Fibroblast of skin of abdomen (primary cell): ENCODE measurements at places on chromosomes 7 and 10.
A peak's percentile ranks its signal among the peaks of the same experiment; 100 is the strongest.

DNA sequence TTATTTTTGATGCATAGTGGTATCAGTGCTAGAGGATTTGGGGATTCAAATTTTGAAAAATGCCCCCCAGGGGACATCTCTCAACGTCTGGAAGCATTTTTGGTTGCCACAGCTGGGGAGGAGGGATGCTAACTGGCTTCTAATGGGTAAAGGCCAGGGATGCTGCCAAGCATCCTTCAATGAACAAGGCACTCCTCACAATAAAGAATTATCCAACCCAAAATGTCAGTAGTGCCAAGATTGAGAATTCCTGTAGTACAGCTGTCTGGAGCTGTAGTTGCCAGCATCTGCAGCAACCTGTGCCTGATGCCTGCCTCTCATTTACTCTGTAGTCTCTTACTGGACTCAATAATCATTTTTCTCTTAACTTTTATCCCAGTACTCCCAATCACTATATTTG is 53.5 kb downstream of the SEPTIN7 start:
- DNase-seq: no peak

- DNase-seq: peak; percentile 44
These were observed 1.5 kb upstream of the C10orf95 start for GRCh38 chr10:102452672-102453340.

DNA sequence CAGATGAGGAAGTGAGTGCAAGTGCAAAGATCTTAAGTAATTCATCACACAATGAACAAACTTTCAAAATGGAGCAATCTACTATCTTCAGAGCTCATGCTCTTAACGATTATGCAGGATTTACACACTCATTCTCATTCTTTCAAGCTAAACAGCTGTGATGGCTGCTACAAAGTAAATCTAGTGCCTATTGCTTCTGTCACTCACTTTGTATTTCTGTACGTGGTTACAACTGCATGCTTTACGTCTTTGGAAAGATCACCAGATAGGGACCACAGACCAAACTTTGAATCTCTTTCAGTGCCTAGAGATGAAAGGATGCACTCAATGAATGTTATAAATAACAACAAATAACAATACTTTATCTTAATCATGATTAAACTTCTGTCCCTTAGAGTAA is 194.6 kb downstream of the MAGI2 start:
- no peak for DNase-seq

DNA sequence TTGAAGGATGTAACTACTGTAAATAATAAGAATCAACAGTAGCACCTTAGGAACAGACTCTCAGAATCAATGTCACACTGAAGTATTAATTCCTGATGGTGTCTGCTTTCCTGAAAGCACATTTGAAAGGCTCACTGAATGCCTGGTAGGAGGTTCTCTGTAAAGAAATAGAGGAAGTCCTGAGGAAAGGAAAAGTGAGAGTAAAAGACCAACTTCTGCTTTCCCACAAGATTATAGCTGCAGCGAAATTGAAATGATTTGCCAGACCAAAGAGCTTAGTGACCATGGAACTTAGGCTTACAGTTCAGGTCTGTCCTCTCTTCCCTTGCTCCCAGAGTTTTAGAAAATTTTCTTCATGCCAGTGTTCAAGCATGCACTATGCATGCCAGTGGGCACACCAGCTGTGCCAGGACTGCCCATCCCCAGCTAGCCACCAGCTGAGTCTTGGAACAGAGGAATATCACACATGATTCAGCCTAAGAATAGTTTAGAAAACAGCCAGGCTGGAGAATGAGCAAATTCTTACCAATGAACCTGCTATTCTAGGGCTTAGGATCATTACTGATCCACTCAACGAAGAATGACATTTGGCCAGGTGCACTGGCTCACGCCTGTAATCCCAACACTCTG is 123.2 kb downstream of the HERPUD2 start:
- DNase-seq: no peak

GRCh38 chr10:17427201-17427600 is 27.2 kb downstream of the ST8SIA6 start:
- no peak for DNase-seq

DNA sequence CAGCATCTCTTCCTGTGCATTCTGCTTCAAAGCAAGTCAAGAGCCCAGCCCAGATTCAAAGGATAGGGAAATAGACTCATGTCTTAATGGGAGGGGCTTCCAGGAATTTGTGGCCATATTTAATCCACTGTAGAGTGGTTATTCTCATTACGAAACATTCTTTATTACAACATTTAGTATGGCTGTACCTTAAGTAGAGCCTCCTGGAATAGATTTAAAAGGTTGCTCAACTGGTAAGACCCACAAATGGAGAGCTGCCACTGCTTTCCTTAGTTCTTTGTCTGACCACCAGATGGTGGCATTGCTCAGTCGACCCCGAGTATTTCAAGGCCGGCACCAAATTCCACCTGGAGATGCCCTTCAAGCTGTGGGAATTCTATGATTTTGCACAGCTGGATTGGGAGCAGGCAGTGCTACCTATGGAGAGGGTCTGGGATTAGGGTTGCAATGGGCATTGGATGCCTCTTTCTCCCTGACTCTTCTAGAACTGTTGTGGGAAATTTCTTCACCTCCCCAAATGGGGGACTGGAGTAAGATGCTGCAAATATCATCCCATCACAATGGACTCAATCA is 102.2 kb downstream of the RBM20 start:
- DNase-seq: peak; percentile 69

DNA sequence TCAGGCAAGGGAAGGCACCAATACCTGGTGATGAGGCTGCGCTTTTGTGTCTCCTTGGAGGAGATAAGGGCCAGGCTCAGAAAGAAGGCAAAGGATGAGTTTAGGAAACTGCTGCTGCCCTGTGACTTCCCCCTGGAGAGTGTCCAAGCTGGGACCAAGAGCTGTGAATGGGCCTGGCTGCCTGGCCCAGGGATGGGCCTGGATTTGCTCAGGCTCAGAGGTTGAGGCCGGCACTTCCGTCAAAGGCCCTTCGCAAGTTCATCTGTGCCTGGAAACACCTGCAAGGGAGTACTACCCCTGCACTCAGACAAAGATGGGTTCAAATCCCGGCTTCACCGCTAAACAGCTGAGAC is 50.5 kb upstream of the NANOS1 start:
- DNase-seq: no peak

DNA sequence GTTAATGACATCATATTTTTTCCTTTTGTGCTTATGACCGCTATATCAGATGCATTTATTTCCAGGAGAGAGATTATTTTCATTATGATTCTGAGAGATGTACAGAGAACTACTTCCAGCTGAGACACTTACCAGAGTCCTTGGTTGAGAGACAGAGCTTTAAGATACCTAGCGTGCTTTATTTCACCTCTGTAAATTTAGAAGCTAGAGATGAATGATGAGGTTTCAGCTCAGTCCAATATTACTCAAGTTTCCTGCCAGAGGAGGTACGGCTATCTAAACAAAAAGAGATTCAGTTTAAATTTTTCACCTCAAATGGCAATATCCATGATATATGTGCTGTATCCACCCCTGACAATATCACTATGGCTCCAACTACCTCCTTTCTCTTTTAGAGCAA is 182.6 kb upstream of the FAM3C start:
- no peak for DNase-seq

DNA sequence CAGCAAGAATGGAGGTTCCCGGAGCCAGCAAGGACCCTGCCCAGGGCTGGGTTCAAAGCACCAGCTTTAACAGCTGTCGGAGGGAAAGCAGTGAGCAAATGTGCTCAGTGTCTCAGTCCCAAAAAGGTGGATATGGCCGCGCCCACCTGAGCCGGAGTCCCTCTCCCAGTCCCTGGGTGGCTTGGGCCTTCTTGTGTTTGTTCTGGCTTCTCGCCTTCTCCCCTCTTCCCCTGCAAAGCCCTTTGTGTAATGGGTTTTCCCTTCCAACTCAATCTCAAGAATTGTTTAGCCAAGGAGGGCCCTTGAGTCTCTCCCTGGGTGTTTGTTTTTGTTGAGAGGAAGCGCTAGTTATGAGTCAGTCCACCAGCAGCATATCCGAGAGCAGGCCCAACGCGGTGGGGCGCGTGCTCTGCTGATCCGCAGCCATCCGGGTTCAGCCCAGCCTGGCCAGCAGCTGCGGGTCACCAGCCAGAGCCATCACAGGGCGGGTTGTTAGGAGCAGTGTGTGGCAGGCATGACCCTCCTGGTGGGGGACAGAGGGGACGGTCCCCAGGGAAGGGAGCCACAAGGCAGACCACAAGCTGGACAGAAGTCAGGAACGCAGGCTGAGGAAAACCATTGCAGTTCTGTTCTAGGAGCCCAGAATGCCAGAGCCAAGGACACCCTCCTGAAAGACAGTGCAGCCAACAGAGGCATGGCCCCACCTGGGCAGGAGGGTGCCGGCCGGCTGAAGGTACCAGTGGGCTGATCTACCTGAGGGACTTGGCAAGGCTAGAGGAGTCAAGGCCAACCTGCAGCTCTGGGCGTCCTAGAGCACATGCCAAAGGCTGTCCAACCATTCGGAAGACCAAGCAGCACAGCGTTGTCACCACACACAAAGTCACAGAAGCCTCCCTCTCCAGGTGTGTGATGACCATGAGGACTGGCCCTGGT is 21.3 kb downstream of the CALML3 start:
- peak; percentile 37 for DNase-seq

GRCh38 chr10:30765616-30766015 is 136.1 kb upstream of the LYZL2 start:
- DNase-seq: peak; percentile 50

DNA sequence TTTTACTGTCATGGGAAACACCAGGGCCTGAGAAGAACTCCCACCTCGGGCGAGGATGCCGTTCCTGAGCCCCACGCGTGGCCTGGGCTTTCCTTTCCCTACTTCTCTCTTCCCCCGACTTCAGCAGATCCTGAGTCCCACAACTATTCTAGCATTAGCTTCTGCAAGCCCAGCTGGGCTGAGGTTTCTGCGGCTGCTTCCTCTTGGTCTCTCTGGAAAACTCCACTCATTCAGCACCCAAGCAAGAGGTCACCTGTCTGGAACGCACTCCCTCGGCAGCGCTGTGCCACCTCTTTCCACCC is 761 bp upstream of the DOCK1 start:
- DNase-seq: no peak

GRCh38 chr10:90028312-90028711 is 326.9 kb downstream of the KIF20B start:
- DNase-seq: no peak

GRCh38 chr10:17001961-17002749 is 127.5 kb downstream of the CUBN start:
- peak; percentile 96 for DNase-seq

DNA sequence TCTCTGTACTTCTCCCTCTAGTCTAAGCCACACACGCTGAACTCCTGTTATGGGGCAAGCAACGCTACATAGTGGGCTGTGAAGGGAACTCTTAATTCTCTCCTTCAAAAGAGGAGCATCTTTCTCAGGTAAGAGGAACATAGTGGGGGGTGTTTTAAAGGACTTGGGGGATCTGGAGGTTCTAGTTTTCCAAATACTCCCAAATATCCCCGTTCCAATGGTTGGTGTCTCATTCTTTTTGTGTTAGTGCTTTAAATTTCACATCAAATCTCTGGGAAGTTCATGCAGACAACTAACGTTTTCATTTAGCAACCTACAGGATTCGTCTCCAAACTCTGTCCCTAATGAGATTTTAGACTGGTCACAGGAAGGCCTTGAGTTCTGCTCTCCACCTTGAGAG is 12.4 kb upstream of the WDR86 start:
- DNase-seq: no peak

DNA sequence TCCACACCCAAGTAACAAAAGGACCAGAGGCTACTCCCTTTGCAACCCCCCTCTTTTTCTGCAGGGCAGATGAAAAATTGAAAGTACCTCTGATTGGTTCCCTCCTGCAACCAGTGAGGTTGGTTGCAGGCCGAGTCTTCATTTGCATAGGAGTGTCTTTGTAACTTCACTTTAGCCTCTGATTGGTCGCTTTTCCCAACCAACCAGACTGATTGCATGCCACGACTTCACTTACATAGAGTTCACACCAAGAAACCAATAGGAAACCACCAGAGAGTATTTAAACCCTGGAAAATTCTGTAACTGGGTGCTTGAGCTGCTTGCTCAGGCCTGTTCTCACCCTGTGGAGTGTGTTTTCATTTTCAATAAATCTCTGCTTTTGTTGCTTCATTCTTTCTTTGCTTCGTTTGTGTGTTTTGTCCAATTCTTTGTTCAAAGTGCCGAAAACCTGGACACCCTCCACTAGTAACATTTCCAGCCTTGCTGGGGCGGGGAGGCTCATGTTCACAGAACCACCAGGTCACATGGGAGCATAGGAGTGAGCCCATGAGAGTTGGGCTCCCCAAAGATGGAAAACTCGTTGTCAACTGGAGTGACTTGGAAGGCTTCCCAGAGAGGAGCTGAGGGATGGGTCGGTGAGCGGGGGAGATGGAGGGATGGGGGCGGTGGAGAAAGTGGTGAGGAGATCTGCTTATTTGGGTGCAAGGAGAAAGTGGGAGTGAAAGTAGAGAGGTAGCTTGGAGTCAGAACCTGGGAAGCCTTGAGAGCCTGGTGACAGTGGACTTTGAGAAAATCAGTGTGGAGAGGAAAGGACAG is 223.6 kb downstream of the GFRA1 start:
- no peak for DNase-seq

DNA sequence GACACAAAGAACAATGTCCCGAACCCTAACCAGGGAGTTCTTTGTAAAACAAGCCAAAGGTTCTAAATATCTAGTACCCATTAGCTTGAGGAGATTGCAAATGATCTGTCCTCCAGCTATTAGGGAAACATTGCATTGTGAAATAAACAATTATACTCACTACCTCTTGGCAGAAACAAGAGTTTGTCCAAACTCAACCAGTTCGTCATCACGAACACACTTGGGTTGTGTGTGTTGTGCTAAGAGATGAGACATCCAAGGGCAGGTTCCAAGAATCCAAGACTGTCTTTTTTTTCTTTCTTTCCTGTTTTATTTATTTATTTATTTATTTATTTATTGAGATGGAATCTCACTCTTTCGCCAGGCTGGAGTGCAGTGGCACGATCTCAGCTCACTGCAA is 793.1 kb upstream of the AUTS2 start:
- DNase-seq: no peak

DNA sequence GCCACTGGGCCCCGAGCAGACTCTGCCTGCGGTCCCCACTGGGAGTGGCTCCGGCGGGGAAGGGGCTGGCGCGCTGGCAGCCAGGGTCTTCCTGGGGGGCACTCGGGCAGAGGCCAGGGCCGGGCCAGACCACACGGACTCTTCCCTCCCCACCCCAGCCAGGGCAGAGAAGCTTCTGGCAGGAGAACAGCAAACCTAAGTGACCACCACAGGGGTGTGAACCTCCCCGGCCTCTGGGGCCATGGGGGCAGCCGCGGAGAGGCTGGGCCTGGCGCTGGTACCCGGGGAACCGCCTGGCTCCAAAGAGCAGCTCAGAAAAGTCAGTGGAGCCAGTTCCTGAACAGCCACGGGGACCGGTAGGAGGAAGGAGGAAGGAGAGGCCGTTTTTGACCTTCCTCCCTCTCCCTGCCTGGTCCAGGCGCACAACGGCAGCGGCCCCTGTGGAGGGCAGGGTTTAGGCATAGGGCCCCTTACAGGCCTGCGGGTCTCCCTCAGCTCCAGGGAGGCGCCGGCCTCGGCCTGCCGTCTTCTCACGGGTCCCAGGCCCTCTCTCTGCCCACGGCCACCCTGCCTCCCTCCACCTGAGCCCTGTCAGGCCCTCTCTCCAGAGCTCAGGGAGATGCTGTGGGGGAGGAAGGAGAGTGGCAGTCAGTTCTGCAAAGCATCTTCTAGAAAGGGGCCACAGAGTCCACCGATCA is 51.8 kb downstream of the TMEM209 start:
- no peak for DNase-seq

DNA sequence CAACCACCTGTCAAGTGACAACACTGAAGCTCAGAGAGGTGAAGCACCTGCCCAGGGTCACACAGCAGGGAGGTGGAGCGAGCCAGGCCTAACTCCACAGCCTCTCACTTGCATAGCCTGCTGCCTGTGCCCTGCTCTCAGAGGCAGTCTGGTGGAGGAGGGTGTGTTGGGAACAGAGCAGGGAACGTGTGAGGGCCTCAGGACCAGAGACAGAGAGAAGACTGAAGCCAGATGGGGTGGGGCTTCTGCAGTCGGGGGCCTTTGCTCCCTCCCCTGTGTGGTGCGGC is 114.0 kb downstream of the PTPN20 start:
- no peak for DNase-seq
